CMK (cell line): ENCODE measurements at places on chromosomes 12 and 14.
A peak's percentile ranks its signal among the peaks of the same experiment; 100 is the strongest.

GRCh38 chr12:122975790-122976647 is 975 bp downstream of the OGFOD2 start:
- no peak for DNase-seq

GRCh38 chr14:68364792-68365192 is 428.1 kb downstream of the ZFP36L1 start:
- DNase-seq, result no peak

DNA sequence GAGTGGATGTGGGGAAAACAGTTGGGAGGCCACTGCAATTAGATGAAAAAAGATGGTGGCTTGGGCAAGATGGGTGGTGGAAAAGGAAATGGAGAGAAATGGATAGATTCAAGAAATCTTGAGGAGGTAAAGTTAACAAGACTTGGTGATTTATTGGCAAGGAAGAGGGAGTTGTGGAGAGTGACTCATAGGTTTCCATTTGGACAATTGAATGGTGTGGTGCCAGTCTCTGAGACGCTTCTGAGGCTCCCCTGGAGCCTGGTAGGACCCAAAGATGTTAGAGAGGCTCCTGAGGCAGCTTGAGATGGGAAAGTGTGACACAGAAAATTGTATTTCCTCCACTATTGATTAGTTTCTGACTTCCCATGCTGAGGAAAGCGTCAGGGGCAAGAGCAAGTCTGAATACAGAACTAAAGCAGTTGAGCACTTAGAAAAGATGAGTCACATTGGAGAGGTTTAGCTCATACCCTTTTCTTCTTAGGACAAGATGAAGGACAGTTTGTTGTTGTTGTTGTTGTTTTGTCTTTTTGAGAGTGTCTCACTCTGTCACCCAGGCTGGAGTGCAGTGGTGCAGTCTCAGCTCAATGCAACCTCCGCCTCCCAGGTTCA is 4.5 kb downstream of the PRPF40B start:
- DNase-seq, result no peak

DNA sequence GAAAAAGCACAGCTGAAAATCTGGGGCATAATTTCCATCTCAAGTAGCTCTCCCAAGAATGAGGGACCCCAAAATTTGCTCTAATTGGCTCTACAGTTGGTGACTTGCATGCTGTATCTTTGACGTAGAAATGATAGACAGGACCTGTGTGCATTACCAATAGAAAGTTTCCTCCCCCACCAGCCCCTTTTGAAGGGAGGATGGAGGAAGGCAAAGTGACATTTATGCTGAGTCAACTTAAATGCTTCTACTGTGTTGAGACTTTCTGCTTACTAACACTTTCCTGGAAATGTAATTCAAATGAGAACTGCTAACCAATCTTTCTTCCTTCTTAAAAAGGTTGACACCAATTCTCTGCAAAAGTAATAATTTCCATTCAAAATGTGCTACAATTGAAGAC is 31.9 kb downstream of the TSPAN8 start:
- DNase-seq, result no peak

GRCh38 chr12:31517994-31518393 is 72.9 kb downstream of the DENND5B start:
- DNase-seq, result no peak

DNA sequence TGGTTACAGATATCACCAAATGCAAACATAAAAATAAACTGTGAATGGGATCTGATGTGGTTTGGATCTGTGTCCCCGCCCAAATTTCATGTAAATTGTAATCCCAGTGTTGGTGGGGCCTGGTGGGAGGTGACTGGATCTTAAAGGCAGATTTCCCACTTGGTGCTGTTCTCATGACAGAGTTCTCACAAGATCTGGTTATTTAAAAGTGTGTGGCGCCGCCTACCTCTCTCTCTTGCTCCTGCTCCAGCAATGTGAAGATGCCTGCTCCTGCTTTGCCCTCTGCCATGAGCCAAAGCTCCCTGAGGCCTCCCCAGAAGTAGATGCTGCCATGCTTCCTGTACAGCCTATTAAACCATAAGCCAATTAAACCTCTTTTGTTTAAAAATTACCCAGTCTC is 47.8 kb downstream of the SLC25A21 start:
- no peak for DNase-seq

- no peak for DNase-seq
These were observed 75.2 kb downstream of the LRRC74A start for GRCh38 chr14:76901171-76902055.

DNA sequence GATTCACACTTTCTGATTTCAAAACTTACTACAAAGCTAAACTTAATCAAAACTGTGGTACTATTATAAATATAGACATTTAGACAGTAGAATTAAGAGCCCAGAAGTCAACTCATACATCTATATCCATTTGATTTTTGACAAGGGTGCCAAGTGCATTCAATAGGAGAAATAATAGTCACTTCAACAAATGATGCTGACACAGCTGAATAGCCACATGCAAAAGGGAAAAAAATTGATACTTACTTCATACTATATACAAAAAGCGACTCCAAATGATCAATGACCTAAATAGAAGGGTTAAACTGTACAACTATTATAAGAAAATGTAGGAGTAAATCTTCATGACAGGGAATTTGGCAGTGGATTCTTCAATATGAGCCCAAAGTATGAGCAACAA is 40.7 kb upstream of the SYT10 start:
- DNase-seq, result no peak

GRCh38 chr12:77847060-77847541 is 16.4 kb downstream of the NAV3 start:
- peak; percentile 8 for DNase-seq

DNA sequence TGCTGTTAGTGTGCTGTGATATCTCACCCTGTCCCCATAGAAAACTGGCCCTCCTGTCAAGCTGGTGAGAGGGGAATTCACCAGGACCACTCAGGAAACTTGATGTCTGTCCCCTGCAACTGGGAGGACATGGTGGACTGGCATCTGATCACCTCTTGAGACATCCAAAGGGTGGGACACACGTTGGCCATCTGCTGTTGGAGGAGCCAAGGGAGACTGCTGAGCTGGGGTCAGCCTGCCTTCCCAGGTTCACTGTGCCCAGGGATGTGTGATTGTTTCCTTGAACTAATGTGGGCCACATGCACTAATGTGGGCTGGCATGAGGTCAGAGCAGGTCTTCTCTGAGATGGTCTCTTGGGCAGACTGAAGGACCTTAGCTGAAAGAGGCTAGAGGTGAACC is 16.7 kb upstream of the TMEM229B start:
- DNase-seq, result no peak

GRCh38 chr12:121784460-121784859 is 9.0 kb downstream of the RHOF start:
- DNase-seq, result no peak

DNA sequence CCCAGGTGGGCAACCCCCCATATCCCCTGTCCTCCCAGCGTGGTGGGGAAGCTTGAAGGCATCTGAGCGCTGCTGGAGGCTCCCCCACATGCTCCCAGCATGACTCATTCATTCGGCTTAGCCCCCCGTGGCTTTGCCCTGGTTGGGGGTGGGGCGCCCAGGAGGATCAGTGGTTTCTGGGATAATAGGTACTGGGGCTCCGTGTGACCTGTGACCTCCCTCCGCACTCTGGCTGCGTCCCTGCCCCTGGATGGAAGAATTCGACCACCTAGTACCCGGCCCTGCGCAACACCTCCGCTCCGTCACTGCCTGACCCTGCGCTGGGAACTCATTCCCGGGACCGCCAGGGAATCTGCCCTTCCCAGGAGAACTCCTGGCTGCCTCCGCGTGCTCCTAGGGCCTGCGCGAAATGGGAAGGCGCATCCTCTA is 120.1 kb downstream of the AACS start:
- no peak for DNase-seq

DNA sequence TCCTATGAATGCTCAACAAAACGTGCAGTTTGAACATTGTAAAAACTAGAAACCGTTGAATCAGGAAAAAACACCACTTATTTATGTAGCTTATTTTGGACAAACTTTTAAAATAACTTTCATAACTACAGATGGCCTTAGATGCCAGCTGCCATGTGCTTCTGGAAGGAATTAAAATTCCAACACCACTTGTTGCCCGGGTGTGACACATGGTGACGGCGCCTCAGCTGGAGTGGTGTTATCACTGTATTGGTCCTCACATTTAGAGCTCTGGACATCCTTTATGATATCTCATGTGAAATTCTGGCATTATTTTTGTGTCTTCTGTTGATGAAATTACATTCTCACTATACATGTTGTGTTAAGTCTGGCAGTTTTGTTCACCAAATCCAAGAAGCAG is 211.0 kb downstream of the IPO8 start:
- no peak for DNase-seq

GRCh38 chr14:82778601-82779000 is 1244.9 kb upstream of the SEL1L start:
- no peak for DNase-seq

GRCh38 chr14:48665077-48665784 is 920.9 kb downstream of the RPS29 start:
- no peak for DNase-seq

DNA sequence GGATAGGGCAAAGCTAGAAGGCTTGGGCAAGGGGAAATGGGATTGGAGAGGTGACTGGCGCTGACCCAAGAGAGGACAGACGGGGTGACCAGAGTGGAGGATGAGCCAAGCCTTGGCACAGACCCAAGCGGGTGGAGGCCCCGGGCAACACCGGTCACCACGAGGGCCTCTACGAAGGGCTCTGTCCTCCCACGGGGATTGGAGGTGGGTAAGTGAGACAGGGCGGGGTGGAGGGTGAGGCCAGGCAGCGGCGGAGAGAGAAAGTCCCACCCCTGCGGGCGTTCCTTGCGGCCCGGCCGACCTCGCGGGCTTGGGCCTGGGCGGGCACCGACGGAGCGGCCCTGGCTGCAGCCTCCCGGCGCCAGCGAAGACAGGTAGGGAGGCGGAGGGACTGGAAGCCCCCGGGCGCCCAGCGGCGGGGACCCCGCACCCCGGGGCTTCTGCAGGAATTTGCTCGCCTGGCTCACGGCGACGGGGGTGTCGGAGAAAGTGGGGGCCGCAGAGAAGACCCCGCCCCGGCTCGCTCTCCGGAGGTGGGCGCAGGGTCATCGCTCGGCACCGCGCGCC is at the start of gene PAPLN:
Gene PAPLN (plus strand): TSS at position 288 of the 567 bp plus-strand sequence. CDS start 2,273 bp downstream, outside the sequence.
- no peak for DNase-seq

GRCh38 chr14:50533806-50534205 is 1.4 kb upstream of the MAP4K5 start:
- DNase-seq, result no peak

- no peak for DNase-seq
These were observed 3.1 kb downstream of the SLC25A29 start for GRCh38 chr14:100303179-100303578.

- DNase-seq, result no peak
These were observed 1098.8 kb downstream of the TMEM121 start for GRCh38 chr14:106625186-106625585.

GRCh38 chr14:55194656-55195355 is 3.4 kb upstream of the DLGAP5 start:
- no peak for DNase-seq

GRCh38 chr12:118840399-118840798 is 140.9 kb upstream of the SRRM4 start:
- DNase-seq, result no peak

- no peak for DNase-seq
These were observed 90.4 kb downstream of the SRGAP1 start for GRCh38 chr12:63934936-63935335.

GRCh38 chr12:58557171-58557570 is 363.1 kb downstream of the LRIG3 start:
- DNase-seq, result no peak

DNA sequence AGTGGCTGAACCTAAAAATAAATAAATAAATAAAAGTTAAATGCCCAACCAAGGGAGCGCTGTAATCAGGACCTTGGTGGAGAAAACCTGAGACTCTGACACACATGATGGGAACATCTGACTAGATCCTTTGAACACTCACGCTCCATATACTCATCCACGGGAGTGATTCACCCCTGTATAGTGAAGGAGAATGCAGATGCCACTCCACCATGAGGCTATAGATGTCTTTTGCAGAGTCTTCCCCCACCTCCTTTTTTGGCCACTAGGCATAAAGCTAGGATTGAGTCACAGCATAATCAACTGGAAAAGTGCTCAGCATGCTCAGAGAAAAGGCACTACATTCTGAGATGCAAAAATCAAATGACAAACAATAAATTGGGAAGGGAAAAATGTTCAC is 19.0 kb downstream of the ADAM20 start:
- DNase-seq, result no peak
